Stimulated activated CD8-positive, alpha-beta memory T cell treated with anti-CD3 and anti-CD28 coated beads, Interleukin-4, amount 100 ng/mL, for 1 hour (primary cell): ENCODE measurements at places on chromosomes 2 and 18.

GRCh38 chr2:175575346-175576258 is 394.1 kb upstream of the ATP5MC3 start:
- DNase-seq: no peak

DNA sequence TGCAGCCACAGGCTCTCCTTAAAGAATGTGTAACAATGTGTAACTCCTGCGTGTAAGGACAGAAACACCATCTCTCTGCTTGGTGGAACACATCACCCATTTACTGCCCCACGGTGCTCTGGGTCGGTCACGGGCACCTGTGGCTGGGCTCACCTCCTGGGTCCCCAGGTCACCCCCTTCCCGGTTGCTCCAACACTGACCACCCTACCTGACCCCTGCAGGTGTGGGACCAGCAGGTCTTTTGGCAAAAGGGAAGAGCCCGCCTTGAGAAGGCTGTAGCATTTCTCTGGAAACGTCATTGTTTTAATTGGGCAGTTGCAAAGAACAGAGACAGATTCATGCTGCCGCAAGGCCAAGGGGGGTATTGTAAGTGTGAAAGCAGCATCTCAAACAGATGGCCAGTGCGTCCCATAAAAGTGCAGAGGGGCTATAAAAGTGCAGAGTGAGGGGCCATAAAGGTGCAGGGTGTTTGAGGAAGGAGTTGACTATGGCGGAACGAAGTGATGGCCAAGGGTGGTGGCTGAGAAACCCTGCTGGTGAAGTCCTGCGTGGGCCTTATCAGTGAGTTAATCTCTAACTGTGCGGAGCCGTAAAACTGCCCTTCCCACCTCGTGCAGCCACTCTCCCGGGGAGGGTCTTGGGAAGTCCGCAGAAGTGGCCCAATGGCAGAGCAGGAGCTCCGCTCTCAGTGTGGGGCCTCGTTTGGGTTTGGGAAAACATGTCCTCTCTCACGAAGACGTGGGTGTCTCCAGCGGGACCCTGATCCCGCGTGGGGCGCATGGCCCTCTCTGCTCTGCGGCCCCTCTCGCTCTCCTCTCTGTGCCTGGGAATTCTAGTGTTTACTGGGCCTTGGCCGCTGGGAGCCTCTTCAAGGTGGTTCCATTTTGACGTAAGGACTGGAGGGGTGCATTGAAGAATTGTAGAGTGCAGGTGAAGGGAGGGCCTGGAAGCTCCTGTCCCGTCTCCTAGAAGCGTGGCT is 13.7 kb upstream of the NEU4 start:
- no peak for DNase-seq

GRCh38 chr2:120818441-120818920 is 82.8 kb downstream of the GLI2 start:
- no peak for DNase-seq

- no peak for DNase-seq
These were observed 167.6 kb downstream of the INSIG2 start for GRCh38 chr2:118255771-118256372.
